ENCODE measurements at places on chromosomes 11 and 22.

DNA sequence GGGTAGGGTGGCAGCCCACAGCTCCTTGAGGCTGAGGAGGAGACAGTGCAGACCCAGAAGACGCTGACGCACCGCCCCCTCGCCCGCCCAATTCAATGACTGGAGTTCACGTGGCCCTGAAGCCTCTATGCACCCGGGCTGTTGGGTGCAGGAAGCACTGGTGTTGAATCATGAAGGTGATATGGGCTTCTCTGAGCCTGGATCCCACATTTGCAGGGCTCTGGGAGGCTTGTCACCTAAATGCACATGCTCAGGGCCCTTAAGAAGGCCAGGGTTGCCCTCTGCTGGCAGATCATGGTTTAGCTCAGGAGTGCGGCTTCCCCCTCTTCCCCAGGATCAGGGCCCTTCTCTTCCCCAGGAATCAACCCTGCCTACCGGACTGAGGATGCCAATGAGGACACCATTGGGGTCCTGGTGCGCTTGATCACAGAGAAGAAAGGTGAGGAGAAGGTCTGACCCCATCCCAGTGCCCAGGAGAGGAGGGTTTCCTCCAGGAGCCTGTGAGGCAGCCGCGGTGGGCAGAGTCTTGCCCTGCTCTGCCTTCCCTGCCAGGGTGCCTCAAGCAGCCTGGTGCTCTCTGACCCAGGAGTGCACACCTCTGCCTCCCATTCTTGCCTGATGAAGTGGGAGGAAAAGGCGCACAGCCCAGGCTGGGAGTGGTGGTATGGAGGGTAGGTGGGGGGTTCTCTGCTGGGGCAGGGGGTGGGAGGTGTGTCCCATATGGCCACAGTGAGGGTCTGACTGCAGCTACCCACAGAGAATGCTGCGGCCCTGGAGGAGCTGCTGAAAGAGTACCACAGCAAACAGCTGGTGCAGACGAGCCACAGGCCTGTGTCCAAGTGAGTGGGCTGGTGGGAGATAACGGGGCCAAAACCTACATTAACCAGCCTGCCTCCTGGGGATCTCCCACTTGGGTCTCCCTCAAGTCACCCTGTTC is 17.5 kb downstream of the RELT start:
- peak; percentile 88 for DNase-seq

DNA sequence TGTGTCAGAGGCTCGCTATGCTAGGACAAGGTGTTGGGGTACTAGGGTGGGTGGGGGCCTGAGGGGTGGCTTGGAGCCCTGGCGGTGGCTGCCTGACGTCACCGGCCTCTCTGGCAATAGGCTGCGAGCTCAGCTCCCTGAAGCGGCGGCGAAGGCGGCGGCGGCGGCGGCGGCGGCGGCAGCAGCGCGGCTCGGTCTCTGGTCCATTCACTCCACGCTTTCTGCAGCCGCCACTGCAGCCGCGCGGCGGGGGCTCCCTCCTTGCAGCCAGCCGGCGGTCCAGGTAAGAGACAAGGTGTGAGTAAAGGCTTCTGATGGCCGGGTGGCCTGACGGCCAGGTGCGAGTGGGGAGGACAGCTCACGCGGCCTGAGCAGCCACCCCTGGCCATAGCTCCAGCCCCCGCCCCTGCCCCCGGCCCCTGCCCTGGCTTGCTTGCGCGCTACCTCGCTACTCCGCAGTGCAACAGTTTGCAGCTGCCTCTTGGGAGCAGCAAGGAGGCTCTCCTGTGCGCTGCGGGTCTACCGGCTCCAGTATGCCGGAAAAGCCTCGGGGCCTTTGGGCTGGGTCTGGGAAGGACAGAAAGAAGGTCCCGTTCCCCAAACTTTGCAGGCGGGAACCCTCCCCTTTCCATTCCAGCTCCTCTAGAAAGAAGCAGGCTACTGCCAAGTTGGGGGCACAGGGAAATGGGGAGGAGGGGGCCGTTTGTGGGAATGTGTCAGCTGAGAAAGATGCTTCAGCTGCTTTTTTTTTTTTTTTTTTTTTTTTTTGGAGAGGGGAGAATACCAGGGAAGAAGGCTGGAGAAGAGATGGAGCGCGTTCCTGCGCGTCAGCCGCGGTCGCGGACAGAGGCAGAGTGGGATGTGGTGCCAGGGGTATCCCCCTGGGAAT is at the start of gene C11orf87:
Gene C11orf87, plus strand, starts transcription at position 210 of the 889 bp plus-strand sequence. CDS start 1,444 bp downstream, outside the sequence.
- no peak for DNase-seq

GRCh38 chr11:71139516-71140205 is 112.7 kb downstream of the SHANK2 start:
- DNase-seq, result no peak

DNA sequence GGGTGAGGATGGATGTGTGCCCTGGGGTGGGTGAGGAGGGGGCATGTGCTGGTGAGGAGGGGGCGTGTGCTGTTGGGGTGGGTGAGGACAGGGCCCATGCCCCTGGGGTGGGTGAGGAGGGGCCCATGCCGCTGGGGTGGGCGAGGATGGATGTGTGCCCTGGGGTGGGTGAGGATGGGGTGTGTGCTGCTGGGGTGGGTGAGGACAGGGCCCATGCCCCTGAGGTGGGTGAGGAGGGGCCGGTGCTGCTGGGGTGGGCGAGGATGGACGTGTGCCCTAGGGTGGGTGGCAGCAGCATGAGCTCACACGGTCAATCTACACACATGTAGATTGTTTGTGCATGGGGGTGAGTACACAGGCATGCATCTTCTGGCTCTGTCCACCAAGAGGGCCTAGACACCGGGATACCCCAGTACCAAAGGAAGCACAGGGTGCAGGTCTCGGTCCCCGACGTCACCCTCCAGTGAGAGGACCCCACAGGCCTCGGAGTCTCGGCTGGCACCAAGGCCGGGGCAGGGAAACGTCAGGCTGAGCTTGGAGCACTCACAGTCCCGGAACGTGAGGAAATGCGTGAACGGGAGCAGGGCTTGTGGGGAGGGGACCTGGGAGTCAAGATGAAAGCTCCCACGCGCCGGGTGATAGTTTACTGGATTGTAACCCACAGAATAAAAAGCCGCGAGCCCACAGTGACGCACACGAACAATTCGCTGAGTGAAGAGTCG is 37.4 kb upstream of the TOLLIP start:
- no peak for DNase-seq

GRCh38 chr11:8811571-8811970 is 99.4 kb upstream of the AKIP1 start:
- no peak for DNase-seq

GRCh38 chr11:2399488-2400068 is 972 bp upstream of the TSSC4 start:
- peak; percentile 28 for DNase-seq

DNA sequence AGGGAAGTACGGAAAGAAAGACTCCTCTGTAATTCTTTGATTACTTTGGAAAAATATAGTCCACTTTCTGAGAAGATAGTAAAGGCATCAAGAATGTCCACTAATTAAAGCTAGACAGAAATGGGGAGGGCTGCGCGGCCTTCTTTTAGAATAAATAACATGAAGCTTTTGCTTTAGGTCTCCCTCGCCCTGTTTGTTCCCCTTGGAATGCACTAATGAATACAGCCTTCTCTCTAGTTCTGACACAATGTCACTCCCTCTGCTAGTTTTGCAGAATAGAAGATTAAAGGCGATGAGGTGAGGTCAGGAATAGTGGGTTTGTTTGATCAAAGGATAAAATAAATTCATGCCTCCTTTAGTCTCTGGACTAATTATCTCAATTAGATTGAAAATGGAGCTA is 543.9 kb downstream of the OPCML start:
- no peak for DNase-seq

- DNase-seq, result no peak
Observed at GRCh38 chr11:26651916-26652315, 69.9 kb downstream of the SLC5A12 start.

GRCh38 chr22:49770547-49771265 is 57.0 kb downstream of the BRD1 start:
- no peak for DNase-seq

DNA sequence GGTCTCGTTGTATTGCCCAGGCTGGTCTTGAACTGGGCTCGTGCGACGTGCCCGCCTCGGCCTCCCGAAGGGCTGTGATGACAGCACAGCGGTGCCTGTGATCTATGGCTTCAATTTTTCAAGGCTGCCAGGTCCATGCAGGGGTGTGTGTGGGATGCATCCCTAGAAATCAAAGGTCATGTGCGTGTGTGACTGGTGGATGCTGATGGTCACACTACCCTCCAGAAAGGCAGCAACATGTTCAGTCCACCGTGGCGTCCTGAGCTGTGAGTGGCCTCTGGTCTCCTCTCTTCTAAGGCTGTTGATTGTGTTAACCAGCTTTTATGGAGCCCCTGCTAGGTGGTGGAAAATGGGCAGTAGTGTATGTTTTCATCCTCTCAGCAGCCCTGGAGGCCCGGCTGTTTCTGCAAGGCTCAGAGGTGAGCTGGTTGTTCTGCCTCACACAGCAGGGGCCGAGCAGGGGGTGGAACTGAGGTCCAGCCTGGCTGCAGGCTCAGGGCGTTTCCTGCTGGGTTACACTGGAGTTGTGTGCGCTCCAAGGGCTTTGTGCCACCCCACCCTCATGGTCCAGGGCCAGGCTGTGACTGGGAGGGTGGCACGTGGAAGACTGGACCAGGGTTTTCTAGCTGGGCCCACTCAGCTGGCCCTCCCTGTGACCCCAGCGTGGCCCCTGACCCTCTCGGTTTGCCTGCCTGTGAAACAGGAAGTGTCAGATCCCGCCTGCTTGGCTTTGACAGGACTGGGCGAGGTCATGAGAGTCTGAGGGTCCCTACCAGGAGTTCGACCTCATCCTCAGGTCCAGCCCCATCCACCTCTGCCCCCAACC is 7.7 kb downstream of the BIK start:
- no peak for DNase-seq

DNA sequence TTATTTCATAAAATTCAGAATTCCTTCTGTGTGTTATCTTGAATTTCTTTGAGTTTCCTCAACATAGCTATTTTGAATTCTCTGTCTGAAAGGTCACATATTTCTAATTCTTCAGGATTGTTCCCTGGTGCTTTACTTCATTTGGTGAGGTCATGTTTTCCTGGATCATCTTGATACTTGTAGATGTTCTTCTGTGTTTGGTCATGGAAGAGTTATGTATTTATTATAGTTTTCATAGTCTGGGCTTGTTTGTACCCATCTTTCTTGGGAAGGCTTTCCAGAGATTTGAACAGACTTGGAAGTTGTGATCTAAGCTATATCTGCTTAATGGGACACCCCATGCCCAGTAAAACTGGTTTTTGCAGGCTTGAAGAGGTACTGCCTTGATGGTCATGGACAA is 149.6 kb downstream of the METTL15 start:
- peak; percentile 33 for DNase-seq

DNA sequence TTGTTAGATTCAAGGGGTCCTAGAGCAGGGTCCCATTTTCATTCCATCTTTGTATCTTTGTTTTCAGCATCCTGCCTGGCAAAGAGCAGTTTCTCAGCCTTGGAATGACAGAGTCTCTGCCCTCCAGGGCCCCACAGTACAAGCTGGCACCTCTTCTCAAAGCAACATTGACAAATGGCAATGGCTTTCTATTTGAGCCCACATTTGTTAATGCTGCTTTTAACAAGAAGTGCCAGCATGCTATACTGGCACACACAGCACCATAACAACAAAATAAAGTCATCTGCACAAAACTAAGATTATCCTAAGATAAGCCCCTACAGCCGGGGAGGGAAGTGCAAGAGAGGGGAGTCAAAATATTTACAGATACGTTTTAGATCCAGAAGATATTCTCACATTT is 309.7 kb upstream of the C11orf87 start:
- no peak for DNase-seq

- DNase-seq, result peak; percentile 94
Observed at GRCh38 chr11:65493367-65494176, 5.3 kb upstream of the MALAT1 start.

DNA sequence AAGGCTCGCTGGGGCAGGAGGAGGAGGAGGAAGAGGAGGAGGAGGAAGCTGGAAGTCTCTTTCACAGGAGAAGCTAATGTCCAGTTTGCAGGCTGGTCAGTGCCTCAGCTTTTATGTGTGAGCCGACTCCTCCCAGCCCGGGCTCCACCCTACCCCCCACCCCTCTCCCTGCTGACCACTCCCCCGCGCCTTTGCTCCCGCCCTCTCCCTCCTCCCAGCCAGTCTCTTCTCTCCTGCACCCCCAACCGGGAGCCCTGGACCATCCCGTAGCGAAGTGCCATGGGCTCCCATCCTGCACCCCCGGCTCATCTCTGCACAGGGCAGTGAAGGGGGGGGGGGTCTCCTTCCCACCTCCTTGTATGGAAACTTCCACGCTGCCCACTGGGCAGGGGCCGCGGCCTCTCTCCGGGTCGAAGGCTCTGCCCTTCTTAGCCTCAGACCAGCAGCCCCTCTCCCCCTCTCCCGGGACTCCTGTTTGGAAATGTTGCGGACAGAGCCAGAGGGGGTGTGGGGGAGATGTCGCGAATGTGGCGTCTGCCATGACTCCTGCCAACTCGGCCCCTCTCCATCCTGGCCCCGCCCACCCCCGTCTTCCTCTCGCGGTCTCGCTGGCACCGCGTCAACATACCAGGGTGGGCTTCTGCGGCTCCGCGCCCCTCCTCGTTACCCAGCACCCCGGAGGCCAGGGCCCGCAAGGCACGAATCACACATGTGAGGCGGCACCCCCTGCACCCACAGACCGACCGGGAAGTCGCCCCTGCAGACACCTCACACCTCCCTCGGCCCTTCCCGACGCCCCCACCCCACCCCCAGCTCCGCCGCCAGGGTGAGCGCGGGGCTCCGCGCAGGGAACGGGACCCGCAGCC is 1.8 kb downstream of the IGF2 start:
- DNase-seq, result peak; percentile 46

GRCh38 chr11:128572965-128573364 is 14.4 kb downstream of the ETS1 start:
- no peak for DNase-seq
